ENCODE measurements at places on chromosomes 2 and 18. TPM values are rescaled to one million over a fixed set of nuclear protein-coding genes. Genes with fewer than 3 reads are reported as not detected.

DNA sequence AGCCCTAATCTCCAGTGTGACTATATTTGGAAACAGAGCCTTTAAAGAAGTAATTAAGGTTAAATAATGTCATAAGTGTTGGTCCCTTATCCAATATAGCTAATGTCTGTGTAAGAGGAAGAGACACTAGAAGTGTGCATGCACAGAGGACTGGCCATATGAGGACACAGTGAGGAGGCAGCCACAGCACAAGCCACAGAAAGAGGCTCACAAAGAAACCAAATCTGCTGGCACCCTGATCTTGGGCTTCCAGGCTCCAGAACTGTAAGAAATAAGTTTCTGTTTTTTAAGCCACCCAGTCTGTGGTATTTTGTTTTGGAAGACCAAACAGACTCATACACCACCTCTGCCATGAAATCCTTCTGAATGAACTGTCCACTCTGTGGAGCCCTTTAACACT, 186.4 kb upstream of the SLC39A10 start:
- no peak for DNase-seq

- no peak for DNase-seq
These were observed 750.0 kb upstream of the ID2 start for GRCh38 chr2:7931808-7932207.

DNA sequence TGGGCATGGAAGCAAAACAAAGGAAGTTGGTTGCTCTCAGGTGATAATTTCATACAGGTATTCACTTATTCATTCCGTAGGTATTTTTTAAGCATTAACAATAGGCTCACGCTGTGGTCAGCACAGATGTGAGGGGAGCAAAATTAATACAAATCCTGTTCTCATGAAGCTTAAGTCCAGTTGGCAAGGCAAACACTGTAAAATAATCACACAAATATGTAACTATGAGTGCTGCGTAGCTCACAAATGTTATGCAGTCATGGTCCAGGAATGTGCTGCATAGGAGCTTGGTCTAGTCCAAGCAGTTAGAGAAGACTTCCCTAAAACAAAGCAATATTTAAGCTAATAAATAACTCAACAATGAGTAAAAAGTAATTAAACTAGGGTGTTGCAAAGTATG, 23.9 kb downstream of the SP5 start:
- DNase-seq = no peak

GRCh38 chr2:73856214-73856613, 27.5 kb downstream of the STAMBP start:
- no peak for DNase-seq

DNA sequence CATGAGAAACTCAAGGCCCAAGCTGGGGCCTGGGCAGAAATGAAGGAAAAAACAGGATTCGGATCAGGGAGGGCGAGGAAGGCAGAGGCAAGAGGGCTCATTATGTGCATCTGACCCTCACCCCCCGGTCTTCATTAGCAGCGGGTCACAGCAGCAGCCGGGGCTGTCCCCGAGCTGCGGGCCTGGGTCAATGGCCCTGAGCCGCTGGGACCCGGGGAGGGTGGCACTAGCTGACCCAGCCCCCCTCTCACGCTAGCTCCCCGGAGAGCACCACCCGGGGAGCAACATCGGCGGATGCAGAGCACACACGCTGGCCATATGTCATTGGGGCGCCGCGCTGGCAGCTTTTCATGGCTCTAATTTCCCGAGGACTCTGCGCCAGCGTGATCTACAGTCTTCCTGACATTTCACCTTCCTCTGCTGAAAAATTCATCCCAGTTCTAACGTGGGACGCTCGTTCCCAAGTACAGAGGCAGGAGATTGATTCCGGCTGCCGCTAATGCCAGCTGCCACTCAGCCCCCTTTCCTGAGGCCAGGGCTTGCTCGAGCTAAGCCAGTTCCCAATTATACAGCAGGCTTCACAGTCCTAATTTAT, 63.7 kb downstream of the EIPR1 start:
- DNase-seq = no peak

- DNase-seq = no peak
These were observed 253.0 kb upstream of the NCKAP5 start for GRCh38 chr2:133821107-133821760.

DNA sequence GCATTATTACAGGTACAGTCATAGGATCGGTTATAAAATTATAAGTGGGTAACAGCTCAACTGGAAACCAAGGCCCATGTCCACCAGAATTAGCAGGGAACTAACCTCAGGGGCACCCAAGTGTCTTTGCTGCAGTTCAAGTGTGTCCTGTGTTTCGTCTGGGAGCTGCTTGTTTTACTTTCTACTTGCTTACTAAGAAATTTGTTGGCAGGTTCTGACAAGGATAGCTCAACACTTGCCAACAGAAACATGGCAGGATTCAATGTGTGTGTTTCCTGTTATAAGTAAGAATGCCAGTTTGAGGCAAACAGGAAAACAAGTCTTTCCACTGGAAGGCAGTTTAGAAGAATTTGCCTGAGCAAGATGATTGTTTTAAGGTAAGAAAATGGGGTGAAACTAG, 104.5 kb downstream of the EPHA4 start:
- DNase-seq = no peak

GRCh38 chr2:126874961-126875360, 23.7 kb upstream of the TEX51 start:
- no peak for DNase-seq

DNA sequence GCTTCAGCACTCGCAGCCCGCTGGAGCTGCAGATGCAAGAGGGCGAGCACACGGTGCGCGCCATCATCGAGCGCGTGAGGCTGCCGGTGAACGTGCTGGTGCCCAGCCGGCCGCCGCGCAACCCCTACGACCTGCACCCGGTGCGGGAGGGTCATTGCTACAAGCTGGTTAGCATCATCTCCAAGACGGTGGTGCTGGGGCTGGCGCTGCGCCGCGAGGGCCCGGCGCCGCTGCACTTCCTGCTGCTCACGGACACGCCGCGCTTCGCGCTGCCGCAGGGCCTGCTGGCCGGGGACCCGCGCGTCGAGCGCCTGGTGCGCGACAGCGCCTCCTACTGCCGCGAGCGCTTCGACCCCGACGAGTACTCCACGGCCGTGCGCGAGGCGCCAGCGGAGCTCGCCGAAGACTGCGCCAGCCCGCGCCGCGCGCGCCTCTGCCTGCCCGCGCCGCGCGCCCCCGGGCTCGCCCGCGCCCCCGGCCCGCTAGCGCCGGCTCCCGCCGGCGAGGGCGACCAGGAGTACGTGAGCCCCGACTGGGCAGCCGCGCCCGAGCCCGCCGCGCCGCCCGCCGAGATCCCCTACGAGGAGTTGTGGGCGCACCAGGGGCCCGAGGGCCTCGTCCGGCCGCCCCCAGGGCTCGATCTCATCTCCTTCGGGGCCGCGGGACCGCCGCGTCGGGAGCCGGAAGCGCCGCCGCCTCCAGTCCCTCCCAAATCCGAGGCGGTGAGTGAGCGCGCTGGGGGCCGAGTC, 11.8 kb downstream of the GAREM2 start:
- peak; percentile 88 for DNase-seq

DNA sequence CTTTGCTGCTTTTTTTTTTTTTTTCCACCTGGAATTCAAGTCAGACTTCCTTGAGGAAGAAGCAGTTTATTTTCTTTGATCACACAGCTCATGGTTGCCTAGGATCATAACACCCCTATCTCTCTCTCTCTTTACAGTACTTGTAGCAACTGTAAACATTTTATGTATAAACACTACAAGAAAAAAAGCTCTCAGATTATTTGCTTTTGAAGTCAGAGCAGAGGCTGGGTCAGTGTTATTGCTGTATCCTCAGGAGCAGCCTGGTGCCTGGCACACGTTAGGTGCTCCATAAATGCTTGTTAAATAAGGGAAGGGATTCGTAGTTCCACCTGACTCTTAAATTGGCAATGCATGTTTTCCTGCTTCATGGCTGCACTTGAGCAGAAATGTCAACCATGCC, 221.2 kb downstream of the TGIF1 start:
- DNase-seq = no peak

DNA sequence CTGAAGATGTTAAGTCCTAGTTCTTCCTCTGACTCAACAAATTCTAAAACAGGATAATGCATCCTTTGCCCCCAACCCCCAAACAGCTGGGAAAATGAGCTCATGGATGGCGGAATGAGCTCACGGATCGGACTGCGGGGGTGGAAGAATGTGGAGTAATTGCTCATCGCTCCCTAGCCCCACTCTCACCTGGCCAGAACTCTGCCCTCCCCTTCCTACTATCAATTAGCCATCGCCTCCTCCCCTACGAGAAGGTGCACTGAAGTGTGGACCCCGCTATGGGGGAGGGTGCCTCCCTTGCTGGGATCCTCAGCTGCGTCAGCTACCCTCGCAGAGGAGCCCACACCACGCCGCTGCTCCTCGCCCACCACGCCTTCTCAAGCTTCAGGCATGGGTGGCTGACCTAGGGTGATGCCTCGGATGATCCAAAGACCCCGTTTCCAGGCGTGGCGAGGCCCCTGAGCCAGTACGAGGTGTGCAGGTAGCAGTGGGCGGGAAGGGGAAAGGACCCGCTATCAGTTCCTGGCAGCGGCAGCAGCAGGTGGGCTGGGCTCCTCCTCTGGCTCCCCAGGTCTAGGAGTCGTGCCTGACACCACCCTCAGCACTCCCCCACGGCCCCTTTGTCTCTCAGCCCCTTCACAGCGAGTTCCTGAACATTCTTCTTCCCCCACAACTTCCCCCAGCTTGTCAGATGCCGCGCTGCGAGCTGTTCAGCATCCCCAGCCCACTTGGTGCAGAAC, 82.1 kb upstream of the POMC start:
- no peak for DNase-seq

GRCh38 chr2:65481961-65482360, 49.6 kb upstream of the SPRED2 start:
- DNase-seq = no peak

The MRPL33 gene
- 177 TPM for polyA plus RNA-seq

The KIDINS220 gene
- polyA plus RNA-seq = 22.7 TPM

The SERPINB11 gene
- polyA plus RNA-seq = not detected

The SLC9A4 gene
- not detected for polyA plus RNA-seq

The RESP18 gene
- polyA plus RNA-seq = not detected

Measured in heart left ventricle (tissue), 16 donors.